Caudate nucleus (tissue), 63 donors: ENCODE measurements at places on chromosomes 11 and 22.

GRCh38 chr11:107691000-107691750, 20.7 kb downstream of the SLN start:
- no peak for DNase-seq

DNA sequence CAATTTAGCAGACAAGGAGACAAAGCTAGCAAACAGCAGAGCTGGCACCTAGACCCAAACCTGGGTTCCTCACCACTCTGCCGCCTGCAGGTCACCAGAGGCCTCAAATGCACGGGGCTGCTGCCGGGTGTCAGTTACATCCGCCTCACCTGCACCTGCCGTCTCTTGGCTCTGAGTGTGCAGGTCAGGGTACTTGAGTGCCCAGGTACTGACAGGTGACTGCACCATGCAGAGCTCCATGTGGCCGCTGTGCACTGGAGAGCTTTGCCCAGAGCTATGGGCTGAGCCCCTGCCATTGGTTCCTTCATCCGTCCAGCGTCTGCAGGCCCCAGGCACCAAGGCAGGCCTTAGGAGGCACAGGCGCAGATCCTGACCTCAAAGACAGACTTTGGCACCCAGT, 35.0 kb downstream of the PDGFB start:
- no peak for DNase-seq

DNA sequence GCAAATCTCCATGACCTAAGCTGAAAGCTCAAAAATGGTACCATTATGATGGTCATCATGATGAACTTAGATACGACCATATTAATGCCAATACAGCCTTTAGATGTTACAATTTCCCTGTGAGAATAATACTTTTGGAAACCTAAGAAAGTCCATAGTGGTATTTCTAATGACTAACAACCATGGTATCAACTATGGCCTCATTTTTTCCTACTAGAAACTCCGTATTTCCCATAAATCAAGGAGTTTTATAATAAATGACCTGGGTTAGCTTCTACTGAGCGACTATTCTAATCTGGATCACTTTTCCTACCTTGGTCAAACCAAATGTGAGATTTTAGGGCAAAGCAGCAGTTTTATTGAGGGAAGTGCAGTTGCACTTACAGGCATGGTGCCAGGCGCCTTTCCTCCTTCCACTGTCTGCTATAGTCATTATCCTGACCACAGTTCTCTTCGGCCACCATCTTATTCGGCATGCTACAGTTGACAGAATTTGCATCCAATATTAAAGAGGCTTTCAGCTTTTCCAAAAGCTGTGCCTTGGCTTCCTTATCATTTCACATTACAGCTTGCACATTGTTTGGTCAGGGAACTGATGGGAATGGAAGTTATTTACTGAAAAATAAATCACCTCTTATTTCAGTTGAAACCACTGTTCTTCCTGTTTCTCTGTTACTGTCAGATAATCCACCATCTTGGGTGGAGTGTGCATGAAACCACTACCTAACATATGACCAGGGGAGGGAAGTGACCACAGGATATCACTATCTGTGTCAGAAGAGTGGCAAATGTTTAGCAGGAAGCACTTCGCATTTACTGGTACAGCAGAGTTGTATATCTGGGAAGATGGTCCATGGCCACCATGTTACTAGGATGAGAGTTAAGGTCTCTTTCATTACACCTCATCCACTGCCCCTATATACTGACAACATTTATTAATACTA, 74.5 kb upstream of the PICALM start:
- DNase-seq, result no peak

DNA sequence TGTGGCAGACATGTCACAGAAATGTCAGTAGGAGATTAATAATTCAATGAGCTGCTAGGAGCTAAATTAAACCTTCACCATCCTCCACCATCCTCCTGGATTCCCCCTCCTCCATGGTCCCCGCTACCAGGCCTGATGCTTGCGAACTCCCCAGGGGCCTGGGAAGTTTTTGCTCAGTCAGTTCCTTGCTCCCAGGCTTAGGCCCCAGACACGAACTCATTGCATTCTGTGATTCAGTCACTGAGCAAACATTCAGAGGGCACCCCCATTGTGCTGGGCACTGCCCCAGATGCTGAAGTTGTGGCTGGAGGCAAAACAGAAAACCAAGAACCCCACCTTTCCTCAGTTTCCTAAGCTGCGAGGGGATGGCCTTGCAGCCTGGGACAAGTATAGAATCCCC, 14.3 kb downstream of the NPTXR start:
- DNase-seq, result no peak
